ENCODE measurements at places on chromosomes 16 and 17. TPM values are rescaled to one million over a fixed set of nuclear protein-coding genes. Genes with fewer than 3 reads are reported as not detected.

C16orf54 gene
- not detected for total RNA-seq

GNG13 gene
- total RNA-seq: not detected

C17orf50 gene
- not detected for total RNA-seq

NPIPA8 gene
- 7.2 TPM for total RNA-seq

KDM6B gene
- total RNA-seq: 50.4 TPM

TMEM238L gene
- total RNA-seq: not detected

- no peak for DNase-seq
Observed at GRCh38 chr17:49694847-49695697, 12.7 kb downstream of the SLC35B1 start.

DNA sequence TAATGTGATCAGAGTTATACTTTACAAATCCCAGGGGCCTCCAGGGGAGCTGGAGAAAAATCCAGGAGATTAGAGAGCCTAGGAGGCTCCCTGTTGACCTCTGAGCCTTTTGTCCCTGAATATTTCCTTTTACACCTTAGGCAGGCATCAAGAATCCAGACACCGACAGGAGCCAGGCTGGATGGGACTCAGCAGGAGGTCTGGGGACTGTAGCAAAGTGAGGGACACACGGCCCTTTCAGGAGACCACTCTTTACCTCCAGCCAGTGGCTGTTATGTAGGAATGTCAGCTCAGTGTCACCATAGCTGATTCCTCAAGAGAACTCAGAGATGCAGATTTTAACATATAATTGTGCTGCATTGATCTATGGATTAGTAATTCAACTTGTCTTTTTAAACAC is 198.4 kb downstream of the SHISA9 start:
- no peak for DNase-seq

DNA sequence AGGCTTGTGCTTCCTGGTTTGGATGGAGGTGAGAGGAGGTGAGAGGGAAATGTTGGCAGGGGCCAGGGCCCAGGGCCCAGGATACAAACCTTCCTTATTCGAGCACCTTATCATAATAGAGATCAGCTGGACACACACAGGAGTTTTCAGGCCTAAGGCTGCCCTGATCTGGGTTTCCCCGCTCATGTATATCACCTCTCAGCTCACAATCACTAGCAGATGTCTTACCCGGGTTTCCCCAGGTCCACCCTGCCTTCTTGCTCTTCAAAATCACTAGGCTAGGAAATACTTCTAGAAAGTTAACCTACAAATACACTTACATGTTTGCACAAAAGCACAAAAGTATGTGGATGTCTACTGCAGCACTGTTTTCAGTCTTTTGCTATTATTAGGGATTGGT is 4.2 kb downstream of the HSPB9 start:
- no peak for DNase-seq

DNA sequence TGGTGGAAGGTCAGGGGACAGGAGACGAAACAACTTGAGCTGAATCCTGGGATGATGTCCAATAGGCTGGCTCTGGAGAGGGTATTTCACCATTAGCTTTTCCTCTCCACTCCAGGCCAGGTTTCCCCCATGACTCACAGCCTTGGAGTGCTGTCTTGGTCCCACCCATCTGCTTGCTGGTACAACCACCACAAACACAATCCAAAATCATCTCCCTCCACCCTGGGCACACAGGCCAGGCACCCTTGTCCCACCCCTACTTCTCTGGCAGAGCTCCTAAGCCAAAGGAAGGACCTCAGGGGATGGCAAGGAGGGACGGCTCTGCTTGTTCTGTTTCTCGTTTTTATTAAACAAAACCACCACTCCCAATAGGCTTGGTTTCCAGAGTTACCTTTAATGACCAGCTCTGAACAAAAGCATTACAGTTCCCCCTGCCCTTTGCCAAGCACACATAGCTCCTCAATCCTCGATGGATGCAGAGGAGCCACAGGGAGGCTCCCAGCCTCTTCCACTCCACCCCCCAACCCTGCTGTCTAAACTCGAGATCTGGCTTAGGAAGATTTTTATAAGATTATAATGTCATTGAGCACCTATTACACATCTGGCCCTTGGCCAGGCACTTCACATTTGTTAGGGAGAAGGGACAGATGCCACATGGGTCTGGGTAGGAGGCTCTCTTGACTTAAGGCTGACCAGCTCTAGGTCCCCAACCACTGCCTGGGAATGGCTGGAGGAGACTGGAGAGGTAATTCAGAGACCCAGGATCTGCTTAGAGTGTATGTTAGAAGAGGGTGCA is 13.3 kb downstream of the CAVIN1 start:
- DNase-seq: peak; percentile 83

DNA sequence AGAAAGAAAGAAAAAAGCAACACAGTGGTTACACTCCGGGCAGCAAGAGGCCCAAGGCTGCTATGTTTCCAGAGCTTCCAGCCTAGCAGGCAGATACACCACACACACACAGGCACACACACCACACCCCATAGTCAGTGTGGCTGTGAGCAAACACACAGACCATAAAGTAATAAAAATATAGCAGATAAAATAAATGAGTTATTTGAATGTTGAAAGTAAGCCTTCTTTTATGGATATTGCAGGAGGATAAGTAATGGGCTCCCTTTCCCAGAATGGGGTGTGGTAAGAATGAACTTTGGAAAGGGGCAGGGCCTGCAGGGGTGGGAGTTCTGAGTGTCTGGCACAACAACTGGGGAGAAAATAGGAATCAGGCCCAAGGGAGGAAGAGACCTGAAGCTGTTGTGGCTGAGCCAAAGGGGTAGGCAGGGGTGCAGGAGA is 4.8 kb upstream of the CDK5RAP3 start:
- no peak for DNase-seq

GRCh38 chr17:45823598-45823997 is 21.1 kb upstream of the SPPL2C start:
- DNase-seq: no peak

DNA sequence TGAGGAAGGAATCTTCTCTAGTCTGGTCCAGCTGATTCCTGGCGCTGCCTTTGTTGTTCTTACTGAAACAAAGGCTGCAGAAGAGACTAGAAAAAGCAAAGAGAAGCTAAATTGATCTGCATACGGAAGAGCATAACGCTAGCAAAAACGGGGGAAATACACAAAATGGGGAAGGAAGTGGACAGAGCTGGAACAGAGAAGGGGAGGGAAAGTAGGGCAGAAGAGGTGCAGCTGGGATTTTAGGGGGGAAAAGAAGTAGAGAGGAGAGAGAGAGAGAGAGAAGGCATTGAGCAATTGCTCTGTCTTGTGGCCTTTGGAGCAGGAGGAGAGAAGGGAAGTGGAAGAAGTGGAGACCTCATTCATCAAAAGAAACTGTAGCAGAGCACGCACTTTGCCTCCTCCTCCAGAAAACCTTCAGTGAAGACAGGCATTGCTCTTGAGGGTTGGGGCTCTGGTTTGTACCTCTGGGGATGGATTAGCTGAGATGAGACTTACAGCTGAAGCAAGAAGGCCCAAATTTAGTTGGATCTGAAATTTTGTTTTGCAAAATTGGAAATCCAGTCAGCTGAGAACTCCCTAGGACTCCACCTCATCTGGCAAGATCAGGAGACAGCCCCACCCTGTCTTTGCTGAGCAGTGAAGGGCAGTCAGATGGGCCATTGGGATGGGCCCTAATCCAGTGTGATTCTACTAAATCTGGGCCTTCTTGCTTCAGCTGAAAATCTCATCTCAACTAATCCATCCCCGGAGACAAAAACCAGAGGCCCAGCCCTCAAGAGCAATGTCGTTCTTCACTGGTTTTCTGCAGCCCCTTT is 55.8 kb downstream of the CDRT4 start:
- DNase-seq: no peak

DNA sequence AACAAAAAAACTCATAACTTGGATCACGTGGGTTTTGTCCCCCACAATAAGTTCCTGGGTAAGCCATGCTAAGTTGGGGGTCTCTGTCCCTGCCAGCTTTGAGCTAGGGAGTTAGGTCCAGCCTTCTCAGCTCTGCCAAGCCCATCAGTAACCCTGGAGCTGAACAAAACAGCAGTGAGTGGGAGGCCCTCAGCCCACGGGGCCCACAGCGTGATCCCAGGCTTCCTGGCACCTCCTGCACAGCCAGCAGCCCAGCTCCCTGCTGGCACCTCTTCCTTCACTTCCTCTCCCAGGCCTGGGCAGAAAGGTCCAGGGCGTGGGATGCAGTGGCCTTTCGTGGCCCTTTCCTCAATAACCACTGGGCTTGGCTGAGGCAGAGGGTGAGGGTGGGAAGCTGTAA is 35.5 kb upstream of the CDC42EP4 start:
- no peak for DNase-seq

GRCh38 chr17:15269780-15270089 is 4.6 kb upstream of the PMP22 start:
- DNase-seq: no peak

DNA sequence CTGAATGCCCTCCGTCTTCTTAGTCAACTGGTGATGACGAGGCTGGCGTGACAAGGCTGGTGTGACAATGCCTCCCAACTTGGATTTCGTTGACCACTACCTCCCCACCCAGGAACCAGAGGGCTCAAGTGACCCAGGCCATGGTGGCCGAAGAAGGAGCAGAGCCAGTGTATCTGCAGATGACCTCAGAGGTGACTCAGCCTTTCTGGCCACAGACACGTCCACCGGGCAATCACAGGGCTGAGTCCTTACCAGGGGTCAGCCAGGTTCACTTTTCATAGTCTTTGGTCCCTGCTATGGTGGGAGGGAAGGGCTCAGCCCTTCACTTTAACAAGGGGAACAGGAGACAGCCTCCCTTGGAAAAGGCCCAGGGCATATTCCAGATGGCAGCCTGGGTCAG is 116.3 kb downstream of the MAF start:
- no peak for DNase-seq

DNA sequence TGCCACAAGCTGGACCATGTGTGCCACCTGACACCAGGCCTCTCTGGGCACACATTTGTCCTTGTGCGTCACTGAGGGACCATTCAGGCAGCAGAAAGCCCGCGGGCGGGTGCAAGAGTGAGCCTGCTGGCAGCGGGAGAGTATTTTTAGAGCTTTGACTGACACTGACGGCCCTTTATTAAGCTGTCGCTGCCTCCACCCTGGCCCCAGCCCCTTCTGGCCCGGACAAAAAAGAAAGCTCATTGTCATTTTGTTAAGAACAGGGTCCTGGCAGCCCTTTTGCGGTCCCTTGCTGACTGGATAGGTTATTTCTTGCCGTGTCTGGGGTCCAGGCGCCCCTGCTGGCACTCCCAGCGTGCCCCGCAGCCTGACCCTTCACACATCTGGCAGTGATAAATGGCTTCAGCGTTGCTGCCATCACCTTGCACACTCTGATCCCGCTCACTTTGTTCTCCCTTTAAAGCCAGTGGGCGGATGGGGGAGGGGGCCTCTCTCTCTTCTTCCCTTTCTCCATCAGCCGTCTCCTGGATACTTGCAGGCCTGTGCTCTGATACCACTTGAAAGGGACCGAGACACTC is 78.4 kb upstream of the NKD1 start:
- DNase-seq: no peak
